ENCODE measurements at places on chromosomes 1 and 21. TPM values are rescaled to one million over a fixed set of nuclear protein-coding genes. Genes with fewer than 3 reads are reported as not detected.

- no peak for DNase-seq
Observed at GRCh38 chr21:34632498-34632897, 17.6 kb upstream of the RCAN1 start.

DNA sequence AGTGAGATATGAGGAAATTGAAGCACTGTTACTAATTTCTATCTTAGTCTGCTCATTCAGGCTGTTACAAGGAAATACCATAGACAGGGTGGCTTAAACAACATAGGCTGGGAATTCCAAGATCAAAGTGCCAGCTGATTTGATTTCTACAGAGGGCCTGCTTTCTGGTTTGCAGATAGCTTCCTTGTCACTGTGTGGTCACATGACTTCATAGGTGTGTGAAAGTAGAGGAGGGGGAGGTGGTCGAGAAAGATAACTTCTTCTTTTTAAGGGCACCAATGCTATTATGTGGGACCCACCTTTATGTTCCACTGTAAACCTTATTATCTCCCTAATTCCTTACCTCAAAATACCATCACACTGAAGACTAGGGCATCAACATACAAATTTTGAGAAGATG is 6.4 kb upstream of the BRINP3 start:
- no peak for DNase-seq

DNA sequence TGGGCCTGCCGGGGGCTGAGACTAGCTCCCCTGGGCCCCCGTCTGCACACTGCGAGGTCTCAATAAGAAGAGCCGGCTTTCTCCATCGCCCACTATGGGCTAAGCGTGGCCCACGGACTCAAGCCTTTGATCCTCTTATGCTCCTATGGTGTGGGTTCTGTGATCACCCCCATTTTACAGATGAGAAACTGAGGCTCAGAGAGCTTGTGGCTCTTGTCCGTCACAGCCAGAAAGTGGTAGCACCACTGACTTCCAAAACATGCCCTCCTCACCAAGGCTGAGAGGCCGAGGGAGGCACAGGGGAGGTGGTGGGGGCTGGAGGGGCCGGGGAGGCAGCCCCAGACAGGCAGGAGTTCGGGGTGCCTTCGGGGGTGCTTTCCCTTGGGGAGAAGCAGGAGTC is 39.0 kb upstream of the CASZ1 start:
- DNase-seq: no peak

- DNase-seq: no peak
Observed at GRCh38 chr1:32172621-32173245, 6.7 kb upstream of the TXLNA start.

DNA sequence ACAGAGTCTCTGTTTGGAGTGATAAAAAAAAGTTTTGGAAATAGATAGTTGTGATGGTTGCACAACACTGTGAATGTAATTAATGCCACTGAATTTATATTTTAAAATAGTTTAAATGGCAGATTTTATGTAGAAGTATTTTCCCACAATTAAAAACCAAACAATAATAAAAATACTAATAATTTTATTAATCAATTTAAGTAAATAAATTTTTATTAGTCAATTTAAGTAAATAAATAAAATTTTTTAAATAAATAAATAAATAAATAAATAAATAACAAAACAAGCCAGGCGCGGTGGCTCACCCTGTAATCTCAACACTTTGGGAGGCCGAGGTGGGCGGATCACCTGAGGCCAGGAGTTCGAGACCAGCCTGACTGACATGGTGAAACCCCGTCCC is 4.9 kb upstream of the KDF1 start:
- no peak for DNase-seq

Gene RNF186
- not detected for total RNA-seq

Measured in umbilical cord (tissue), 2 donors.